ENCODE measurements at places on chromosomes 11 and 22.

DNA sequence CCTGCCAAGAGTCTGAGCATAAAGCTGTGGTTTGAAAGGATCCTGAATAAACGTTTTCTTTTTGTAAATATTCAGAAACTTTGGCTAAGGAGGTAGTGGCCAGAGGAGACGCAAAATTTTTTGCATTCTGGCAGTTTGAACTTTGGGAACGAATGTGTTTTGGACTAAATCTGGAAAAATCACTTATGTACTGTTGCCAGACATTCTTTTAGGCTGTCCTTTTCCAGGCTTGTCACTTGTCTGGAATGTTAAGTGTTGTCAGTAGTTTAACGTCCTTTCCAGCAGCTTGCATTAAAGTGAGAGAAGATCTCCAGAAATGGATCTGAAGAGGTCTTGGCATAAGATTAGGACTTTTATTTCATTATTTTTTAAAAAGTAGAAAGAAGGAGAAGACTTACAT is 18.5 kb downstream of the SPECC1L start:
- DNase-seq = no peak

DNA sequence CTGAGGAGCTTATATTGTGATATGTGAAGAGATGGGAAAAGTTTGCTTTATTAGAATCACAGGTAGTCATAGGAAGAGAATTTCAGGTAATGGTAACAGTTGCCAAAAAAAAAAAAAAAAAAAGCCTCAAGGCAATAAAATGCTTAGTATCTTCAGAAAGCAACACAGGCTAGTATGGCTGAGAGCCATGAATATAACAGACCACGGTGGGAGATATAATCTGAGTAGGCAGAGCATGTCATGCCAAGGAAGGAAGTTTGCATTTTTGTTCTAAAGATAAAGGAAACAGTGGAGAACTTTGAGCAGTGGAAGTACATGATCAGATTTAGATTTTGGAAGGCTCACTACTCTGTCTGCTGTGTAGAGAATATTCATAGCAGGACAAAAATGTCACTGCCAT is 211.4 kb downstream of the ETS1 start:
- no peak for DNase-seq

GRCh38 chr11:18369398-18369797 is 25.0 kb upstream of the LDHA start:
- no peak for DNase-seq

GRCh38 chr11:73995731-73996130 is 13.1 kb upstream of the UCP2 start:
- no peak for DNase-seq

DNA sequence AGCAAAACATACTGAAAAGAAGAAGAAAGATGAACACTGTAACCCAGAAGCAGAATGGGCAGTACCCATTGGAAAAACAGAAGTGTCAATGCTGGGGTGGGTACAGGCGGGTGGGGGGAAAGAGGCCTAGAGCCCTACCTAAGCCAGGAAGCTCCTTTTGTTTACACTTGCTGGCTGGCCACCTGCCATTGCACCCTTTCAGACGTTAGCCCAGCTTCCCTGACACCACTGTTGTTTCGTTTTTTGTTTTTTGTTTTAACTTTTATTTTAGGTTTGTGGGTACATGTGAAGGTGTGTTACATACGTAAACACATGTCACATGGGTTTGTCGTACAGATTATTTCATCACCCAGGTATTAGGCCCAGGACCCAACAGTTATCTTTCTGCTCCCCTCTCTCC is 55.4 kb downstream of the PLEKHA7 start:
- no peak for DNase-seq
